Activated naive CD8-positive, alpha-beta T cell treated with anti-CD3 and anti-CD28 coated beads, Interleukin-2, amount 10 ng/mL, durations not matched to agents 7 days and 5 days (primary cell): ENCODE measurements at places on chromosomes 1 and 21.

- peak; percentile 49 for DNase-seq
Measured at GRCh38 chr1:6052543-6053205, 7.0 kb downstream of the KCNAB2 start.

- DNase-seq: no peak
Measured at GRCh38 chr1:28860332-28861073, 48.5 kb downstream of the OPRD1 start.

- DNase-seq: no peak
Measured at GRCh38 chr1:7508052-7508933, 262.8 kb upstream of the VAMP3 start.

DNA sequence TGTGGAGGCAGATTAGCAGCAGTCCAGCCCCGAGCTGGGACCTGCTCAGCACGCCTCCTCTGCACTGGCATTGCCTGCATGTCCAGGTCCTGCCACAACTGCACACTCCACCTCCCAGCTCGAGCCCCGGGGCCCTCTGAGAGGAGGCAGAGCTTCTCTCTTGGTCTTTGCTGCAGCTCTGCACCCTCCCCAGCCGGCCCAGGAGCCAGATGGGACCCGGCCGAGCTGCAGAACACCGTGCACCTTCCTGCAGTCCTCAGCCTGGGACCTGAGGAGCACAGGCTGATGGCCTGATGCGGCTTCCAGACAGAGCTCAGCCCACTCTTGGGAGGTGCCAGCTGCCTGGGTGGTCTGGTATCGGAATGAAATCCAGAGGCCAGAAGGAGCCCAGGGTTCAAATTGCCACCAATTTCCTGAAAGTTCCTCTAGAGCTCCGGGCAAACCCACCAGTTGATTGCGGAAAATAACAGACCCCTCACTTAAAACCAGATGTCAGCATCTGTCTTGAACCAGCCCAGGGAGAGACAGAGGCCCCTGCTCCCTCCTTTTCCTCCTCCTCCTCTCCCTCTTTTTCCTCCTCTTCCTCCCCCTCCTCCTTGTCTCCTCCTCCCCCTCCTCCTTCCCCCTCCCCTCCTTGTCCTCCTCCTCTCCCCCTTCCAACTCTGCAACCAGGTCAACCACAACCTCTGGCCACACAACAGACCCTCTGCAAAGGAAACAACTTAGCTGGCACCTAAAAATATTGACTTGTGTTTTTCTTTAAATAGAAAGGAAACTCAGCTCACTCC, 10.6 kb upstream of the SPSB1 start:
- DNase-seq: no peak

- no peak for DNase-seq
Measured at GRCh38 chr1:11176081-11176706, 13.0 kb upstream of the ANGPTL7 start.

DNA sequence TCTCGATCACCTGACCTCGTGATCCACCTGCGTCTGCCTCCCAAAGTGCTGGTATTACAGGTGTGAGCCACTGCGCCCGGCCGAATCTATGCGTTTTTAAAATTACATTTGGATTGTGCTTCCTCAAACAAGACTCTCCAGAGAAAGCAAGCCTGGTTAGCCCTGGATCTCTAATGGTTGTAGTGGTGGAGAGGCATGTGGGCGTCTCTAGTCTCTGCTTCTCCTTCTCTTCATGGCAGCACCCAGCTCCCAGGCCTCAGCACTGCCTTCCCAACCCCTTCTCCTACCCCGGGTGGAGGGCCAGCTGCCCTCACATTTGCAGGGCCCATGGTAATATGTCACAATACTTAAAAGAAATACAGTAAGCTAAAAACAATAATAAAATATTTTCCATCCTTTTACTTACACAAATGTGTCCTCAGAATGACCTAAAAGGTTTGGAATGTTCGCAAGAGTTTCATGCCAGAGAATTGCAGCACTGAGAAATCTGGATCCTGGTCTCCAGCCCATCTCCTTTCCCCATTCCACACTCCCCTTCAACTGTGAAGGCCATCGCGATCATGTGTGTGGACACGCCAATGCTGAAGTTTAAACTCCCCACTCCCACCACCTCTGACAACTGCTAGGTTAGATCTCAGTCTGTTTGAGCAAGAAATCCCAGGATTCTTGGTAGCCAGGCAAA, 7.0 kb downstream of the OR14I1 start:
- no peak for DNase-seq

DNA sequence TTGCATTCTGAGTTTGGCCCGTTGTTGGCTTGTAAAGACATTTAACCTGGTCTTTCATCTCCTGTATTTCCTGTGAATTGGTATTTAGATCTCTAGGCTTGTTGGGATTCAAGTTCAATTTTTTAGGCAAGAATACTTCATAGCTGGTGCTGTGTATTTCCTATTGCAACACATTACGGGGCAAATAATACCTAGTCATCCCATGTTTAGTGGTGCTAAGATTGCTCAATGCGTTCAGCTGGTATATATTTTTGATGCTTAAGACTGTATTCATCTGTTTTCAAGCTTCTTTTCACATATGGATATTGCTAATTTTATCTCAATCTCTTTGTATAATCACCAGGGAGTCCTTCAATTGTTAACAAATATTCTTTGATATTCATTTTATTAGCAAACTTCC, 87.5 kb upstream of the ZBTB18 start:
- no peak for DNase-seq

GRCh38 chr1:203288400-203288799, 16.9 kb upstream of the BTG2 start:
- no peak for DNase-seq

DNA sequence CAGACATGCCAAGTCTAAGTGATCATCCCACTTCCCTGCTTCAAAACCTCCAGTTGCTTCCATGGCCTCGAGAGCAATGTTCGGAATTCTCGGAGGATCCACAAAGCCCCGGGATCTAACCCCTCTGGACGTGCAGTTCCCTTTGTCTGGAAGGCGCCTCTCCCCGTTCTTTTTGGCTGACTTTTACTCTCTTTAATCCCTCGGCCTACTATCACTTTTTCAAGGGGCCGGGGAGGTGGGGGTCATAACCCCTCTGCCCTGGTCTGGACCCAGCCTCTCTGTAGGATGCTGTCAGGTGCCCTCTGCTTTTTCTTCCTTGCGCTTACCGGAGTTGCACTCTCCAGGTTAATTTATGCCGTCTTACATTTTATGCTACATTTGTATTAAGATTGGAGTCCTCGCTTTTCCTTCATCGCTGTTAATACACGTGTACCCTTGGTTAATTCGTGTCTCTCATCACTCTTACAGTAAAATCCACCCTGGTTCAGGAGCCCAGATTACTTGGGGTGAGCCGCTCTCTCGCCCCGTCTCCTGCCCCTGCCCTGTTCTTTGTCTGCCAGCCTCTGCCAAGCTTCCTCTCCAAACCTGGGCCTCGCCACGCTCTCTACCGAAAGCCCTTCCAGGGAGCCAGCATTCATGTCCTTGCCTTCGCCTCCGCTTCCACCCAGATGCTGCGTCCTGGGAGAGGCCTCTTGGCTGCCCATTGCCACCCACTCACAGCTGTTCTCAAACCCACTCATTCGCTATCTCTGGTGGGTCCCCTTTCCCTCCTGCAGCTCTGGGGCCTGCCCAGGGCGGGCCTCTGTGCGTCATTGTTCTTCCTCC, 448.6 kb downstream of the CAMTA1 start:
- no peak for DNase-seq

DNA sequence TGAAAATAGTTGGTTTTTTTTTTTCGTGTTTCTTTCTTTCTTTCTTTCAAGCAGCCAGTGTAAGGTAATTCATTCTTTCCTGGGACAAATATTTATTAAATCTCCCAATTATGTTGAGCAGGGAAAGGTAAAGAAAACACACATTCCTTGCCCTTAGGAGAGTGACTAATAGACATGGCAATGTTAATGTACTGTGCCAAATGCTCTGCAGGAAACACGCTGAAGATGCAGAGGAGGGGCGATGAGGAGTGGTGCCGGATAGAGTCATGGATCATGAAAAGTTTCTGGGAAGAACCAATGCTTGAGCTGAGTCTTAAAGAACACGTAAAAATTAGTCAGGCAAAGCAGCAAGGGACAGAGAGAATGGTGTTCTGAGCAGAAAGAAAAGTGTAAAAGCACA, 199.2 kb downstream of the DNM3 start:
- DNase-seq: no peak

DNA sequence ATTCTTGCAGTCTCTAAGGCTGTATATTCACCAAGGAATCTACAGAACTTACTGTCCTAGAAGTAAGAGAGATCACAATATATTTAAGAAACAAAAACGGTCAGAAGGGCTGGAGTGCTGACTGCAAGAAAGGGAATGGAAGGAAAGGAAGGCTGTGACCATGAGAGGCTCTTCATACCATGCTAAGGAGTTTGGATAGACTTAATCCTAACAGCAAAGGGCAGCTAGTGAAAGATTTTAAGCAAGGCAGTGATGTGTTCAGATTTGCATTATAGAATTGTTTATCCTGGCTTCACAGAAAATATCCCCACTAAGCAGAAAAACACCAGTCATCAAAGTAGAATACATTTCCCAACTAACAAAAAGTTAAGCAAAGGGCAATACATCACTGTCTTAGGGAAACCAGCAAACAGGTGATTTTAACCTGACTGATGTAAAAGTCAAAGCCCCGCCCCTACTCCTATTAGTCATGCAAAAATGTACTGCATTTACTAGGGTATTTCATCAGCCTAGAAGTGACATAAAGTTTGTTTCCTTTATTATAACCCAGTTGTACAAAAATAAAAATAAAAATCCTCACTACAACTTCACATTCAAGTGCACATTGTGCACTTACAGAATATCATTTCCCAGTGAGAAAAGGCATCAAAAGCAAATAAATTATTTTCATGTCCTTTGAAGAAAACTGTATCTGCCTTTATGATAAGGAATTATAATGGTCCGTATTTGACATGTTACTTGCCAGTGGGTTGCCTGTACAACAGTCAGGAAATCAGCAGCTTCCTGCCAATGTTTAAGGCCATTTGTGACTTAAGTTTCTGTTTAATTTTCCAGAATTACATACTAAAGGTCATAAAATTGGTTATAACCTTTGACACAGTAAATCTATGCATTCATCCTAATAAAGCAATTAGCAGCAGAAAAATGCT, 17.2 kb downstream of the JAK1 start:
- no peak for DNase-seq

DNA sequence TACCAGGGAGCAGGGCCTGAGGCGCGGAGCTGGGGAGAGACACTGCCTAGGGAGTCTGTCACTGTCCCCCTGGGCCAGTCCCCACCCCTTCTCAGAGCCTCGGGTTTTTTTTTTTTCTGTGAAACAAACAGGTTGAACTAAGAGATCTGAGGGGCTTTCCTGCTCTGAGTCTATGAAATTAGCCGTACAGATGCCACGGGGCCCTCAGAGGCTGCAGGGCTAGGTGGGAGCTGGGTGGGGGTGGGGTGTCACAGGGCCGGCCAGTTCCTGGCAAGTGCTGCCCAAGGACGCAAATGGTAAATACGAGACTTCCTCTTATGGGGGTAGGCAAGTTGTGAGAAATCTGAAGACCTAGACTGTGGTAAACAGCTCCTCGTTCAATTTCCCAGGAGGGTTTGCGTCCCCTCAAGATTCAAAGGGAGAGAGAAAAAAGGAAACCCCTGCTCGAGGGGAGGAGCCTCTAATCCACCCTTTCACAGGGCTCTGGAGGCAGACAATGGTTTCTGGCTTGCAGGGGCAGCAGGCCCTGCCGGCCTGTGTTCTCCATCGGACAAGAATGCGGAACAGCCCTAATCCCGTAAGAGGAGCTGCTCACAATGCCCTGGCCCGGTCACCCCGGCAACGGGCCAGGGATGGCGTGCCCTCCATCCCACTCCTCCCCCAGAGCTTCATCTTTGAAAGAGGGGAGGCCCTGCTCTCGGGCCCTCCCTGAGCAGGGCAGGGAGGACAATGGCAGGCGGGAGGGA, 7.8 kb downstream of the NUAK2 start:
- DNase-seq: peak; percentile 58

DNA sequence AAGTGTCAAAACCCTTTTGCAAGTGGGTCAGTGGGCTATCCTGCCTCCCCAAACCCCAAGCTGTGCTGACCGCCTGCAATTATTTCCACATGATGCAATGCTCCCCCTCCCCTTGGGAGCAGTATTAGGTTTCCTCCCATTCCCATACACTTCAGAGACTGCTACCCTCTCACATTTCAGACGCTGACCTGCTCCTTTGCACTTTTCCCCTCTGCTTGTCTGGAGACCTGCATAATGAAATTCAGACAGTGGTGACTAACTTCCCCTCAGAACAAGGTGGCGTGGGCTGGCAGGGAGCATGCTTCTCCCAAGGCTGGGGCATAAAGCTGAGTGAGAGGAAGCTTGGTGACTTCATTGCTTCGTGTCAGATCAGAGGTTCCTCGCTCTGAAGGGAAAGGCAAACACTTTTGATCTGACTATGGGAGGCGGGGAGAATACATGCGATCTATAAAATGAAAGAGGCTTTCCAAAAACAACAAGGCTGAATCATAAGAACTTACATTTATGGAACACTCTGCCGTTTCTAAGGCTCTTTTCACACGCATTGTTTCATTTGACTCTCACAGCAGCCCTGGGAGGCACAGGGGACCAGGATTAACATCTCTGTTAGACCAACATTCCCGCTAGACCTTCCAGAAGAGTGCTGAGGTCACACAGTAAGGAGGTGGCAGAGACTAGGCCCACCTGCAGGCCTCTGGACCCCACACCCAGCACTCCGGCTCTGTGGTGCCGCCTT, 27.5 kb upstream of the ROR1 start:
- DNase-seq: no peak

DNA sequence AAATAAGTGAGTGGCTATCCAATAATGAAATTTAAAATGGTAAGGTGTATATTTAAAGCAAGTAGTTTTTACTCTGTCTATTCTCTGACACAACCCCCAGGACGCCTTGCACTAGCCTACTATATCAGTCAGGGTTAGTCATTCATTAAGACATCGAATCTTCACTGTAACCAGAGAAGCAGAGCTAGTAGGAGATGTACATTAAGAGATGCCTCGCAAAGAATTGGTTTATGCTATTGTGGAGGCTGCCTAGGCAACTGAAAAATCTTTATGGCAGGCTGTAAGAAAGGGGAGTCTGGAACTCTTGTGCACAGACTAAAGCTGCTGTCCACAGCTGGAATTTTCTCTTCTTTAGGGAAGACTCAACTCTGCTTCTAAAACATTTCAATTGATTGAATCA, 28.8 kb downstream of the NTNG1 start:
- no peak for DNase-seq

DNA sequence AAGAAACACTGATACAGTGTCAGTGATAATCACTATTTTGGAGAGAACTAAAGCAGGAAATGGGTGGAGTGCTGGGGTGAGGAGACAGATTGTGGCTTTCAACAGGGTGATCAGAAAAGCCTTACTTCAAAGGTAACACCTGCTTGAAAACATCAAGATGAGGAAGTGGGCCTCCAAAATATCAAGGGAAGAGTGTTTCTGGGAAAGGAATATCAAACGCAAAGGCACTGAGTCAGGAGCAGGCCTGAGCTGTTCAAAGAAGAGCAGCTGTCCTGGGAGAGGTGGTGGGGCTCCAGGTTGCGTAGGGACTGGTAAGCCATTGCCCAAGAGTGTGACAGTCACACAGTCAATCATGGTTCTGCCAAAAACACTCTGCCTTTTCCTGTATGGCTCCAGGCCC, 47.1 kb upstream of the ATP1A1 start:
- DNase-seq: peak; percentile 63

GRCh38 chr1:19710825-19711611, 46.3 kb downstream of the HTR6 start:
- DNase-seq: no peak

- no peak for DNase-seq
Measured at GRCh38 chr1:210857146-210857663, 276.7 kb downstream of the KCNH1 start.

GRCh38 chr1:77652268-77652667, 30.2 kb downstream of the ZZZ3 start:
- no peak for DNase-seq
